ENCODE measurements at places on chromosomes 7 and 10. TPM values are rescaled to one million over a fixed set of nuclear protein-coding genes. Genes with fewer than 3 reads are reported as not detected.

ITPRID1 gene
- total RNA-seq, result 0.92 TPM

SPDYE11 gene
- not detected for total RNA-seq

XRCC2 gene
- total RNA-seq, result 3.8 TPM

BEND7 gene
- 5.1 TPM for total RNA-seq

CCL24 gene
- total RNA-seq, result not detected

HOXA6 gene
- total RNA-seq, result not detected

IFT22 gene
- 19.2 TPM for total RNA-seq

NKX1-2 gene
- not detected for total RNA-seq

MSMB gene
- not detected for total RNA-seq

KIF11 gene
- 16.1 TPM for total RNA-seq

Data from tongue (tissue), 3 donors.